ENCODE measurements at places on chromosomes 3 and 15.

DNA sequence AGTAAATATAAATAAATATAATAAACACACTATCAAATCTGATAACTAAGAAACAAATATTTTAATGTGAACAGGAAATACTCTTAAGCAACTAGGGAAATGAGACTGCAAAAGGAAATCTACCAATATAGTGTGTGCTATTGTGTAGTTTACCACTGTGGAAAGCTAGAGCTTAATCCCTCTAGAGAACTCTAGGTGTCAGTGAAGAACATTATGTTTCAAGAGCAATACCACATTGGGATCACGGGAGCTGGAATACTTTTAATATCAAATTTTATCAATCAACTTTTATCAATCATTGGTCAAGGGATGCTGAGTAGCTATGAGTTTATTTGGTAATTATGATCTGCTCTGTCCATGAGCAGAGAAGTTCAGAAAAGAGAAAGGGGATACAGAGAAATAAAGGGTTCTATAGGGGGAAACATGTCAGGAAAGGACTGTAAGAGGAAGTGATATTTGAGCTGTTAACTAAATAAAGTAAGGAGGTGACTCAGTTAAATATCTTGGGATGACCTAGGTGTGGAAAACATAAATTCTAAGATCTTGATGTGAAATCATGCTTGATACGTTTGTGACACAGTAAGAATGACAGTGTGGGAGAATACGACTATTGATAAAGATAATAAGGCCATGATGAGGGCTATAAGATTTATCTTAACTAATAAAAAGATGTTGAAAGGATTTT, 762.2 kb upstream of the ALCAM start:
- no peak for ATAC-seq

DNA sequence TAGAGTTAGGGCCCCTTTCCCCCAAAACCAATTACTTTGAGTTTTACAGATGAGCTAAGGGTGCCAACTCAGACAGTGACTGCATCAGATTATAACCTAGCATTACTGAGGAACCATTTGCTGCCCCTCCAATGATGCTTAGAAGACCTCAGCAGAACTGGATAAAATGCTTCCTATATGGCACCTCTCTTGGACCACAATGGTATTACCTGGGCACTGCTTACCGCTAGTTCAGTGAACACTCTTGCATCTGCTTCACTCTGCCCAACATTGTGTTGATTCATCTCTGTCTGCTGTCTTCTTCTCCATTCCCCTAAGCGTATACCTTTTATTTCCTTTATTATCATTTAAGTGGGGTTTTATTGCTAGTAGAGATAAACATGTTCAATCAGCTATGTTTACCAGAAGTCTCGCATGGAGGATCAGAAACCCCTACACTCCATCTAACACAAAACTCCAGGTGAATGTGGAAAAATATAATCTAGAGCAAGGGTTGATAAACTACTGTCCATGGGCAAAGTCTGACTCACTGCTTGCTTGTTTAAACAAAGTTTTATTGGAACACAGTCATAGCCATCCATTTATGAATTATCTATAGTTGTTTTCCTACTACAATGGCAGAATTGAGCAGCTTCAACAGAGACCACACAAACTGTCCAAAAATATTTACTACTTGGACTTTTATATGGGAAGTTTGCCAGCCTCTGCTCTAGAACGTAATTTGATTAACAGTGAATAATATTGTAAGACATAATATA, 100.2 kb upstream of the PTX3 start:
- no peak for ATAC-seq

- ATAC-seq: no peak
These were observed 57.9 kb downstream of the TNIK start for GRCh38 chr3:171402281-171402680.

- ATAC-seq: no peak
These were observed 19.6 kb upstream of the MITF start for GRCh38 chr3:69719587-69720122.

DNA sequence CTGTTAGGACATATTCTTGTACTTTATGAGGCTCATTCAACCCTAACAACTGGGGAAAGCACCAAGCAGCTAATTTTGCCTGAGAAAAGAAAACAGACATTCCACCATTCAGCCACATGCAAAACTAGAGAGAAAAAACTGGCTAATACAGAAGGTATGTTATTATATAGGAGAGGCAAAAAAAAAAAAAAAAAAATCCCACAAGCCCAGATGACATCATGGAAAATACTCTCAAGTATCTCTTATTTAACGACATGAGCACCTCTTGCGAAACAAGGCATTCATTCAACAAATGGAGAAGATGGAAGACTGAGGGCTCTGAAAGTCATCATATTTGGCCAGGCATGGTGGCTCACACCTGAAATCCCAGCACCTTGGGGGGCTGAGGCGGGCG, 61.5 kb downstream of the PRICKLE2 start:
- no peak for ATAC-seq

DNA sequence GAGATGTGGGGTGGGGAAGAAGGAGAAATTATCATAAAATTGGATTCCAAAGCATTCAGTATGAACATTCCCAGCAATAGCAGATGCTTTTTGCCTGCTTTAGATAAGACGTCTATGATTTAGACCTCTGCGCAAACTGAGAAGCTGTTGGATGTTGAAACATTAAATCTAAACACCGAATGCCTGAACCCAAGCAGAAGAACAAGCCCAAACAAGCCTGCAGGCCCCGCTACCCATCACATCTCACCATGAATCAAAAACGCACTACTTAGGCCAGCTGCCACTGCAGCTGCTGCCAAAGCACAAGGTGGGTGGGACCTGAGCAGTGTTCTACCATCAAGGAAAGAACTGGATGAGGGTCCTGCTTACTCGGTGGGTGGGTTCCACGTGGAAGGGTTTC, 24.4 kb upstream of the THBS1 start:
- no peak for ATAC-seq

DNA sequence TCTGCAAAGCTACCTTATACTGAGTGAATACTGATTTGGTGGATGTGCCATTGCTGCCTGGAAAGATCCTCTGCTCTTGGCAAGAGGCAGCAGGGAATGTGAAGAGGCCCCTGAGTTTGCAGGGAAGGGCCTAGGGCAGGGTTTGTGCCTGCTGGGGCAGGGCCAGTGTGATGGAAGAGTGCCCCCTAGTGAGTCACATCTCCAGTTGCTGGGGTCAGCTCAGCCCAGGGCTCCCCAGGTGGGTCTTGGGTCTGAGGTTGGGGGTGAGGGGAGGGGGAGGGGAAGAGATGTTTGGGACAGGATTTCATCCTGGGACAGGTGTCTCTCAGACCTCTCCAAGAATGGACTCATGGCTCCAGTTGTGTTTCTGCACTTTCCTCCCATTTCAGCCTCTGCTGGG, 4.1 kb upstream of the AMOTL2 start:
- ATAC-seq: peak; percentile 17

All from activated CD4-positive, CD25-positive, alpha-beta regulatory T cell treated with anti-CD3 and anti-CD28 coated beads, Interleukin-2, amount 50 U/mL, for 24 hours (primary cell).